Omental fat pad (tissue), 4 donors: ENCODE measurements at places on chromosomes 11 and 22.

DNA sequence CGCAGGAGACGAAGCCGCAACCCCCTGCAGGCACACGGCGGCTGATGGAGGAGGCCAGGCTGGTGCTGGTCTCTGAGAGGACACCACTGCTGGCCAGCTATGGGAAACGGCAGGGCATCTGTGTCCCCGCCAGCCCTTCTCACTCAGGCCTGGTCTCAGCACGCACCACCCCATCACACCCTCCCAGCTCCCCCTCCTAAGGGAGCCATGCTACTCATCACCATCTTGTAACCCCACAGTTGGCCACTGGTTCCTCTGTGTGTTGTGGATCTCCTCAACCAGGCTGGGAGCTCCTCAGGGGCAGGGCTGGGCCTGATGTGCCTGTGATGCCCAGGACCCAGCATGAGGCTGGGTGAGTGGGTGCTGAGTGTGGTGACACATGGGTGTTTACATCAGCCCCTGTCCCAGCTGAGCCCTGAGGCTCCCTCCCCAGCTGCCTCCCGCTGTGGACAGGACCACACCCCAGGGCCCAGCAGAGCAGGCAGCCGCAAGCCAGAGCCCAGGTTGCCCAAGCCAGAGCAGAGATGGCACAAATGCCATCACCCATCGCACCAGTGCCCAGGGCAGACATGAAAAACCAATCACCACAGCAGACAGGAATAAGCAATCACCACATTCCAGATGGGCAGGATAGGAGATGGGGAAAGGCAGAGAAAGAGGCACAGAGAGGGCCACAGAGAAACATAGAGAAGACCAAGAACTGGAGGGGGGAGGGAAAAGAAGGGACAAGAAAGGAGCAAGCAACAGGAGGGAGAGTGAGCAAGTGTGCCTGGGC is 8.2 kb downstream of the ARVCF start:
- DNase-seq: no peak

DNA sequence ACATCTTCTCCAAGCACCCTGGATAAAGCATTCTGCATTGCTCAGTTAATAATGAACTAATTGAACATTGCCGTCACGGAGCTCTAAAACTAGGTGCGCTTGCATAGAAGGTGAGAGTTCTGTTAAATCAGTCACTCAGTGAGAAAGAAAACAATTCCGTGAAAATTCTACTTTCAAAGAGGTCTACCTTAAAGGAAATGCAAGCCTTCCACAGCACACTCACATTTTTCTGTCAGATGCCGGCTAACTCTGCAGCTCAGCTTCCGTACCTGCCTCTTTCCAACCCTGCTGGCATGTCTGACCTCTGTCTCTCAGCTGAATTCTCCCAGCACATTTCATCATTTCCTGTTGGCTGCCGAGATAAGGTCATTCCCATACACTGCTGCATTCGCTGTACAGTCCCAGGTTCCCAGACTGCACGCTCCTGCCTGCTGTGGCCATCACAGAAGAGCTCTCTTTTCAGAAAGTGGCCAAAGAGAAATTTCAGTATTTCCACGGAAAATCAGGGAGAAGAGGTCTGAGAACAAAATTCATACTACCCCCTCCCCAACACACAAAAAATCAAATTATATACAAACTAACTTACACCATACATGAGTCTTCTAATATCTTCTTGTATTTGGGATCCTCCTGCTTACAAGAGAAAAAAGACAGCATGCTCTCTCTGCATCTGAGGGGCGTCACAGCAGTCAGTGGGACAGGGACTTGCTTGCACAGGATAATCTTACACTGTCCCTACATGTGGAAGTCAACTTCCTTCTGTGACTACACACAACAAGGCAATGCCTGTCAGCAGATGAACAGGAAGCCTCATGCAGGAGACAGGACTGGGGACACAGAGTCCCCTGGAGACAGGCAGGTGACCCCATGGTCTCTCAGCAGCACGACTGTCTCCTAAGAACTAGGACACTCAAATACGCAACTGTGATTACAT is 55.1 kb downstream of the PACSIN2 start:
- no peak for DNase-seq

DNA sequence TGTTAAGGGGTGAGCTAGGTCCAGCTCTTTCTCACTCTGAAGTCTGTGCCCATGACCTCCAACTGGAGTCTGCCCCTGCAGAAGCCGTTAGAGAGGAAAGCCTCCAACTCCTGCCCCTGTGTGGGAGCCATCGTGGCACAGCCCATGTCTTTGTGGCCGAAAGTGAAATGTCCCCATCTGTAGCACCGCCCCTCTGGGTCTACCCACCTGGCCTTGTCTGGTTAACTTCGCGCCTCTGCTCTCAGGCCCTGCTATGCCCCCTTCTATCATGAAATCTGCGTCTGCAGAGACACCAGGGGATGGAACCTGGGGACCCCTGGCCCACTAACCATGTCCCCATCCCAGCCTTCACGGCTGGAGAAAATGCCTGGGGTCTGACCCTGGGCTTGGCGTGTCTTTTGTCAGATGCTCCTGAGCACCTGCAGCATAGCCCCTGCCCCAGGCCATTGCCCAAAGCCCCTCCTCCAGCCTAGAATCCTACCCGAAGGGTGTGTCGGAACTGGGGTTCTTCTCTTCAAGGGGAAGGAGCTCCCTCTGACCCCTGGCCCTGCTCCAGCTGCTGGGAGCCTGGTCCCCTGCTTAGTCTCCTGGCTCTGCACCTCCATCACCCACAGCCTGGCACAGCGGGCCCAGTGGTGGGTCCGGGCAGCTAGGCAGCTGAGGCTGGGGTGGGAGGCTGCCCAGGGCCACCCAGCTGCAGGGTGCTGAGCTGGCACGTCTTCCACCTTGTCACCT is 35.8 kb upstream of the HMOX1 start:
- no peak for DNase-seq

DNA sequence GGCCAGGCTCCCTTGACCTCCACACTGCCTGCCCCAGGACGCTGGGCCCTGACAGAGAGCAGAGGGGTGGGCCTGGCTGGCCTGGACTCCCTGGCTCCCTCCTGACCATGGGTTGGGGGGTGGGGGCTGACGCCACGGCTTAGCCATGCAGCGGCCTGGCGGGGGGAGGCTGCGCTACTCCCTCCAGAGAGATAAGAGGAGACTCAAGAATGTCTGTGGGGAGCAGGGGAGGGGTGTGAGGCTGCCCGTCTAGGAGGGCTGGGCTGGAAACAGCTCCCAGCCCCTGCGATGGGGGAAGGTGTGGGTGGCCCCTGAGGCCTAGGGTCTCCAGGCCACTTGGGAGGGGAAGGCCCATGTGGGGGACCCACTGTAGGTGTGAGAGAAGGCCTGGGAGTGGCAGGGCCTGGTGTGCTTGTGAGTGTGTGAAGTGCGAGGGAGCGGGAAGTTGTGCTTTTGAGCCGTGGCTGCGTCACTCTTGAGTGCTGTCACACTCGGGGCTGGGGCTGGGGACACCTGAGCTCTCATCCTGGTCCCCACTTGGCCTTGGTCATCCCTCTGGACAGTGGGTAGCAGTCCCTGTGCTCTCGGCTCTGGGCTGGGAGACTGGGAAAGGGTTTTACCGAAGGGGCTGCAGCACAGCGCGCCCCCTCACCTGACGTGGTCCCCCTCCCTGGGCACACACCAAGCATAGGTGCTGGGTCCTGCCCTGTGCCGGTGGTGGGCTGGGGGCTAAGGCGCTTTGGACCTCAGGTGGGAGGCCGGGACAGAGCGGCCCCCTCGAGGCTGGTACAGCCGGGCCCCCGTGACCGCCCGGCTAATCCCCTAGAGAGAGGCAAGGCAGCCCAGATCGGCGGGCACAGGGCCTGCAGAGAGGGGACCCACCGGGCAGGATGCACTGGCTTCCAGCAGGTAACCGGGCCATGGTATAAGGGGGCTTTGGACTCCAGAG is 2.4 kb downstream of the MYRF start:
- no peak for DNase-seq

DNA sequence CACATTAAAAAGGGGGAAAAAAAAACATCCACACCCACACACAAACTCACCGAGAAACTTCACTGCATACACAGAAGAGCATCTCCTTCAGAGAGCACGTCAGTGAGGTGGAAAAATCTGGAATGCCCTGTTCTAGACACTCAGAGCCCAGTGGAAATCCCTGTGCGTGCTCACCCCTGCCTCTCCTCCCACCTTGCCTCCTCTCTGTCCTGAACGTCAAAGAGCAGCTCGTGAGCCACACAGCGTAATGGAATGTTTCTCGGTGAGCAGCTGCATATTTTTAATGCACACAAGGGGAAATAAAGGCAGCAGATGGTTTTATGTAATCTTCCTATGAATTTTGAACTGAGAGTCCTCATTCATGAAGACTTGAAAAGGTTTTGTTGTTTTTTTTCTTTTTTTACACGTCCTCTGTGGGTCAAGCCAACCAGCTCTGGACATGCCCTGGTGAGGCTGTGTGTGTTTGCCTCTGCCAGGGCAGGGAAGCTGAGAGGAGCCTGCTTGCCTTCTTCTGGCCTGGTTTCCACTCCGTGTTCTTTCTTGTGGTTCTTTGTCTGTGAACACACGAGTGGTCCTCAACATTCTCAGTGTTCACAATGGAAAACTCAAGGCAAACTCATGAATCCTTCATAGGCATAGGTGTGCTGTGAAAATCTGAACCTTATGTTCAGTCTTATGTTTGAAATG is 219.2 kb downstream of the TENM4 start:
- DNase-seq: no peak

- no peak for DNase-seq
These were observed 59.8 kb downstream of the TENM4 start for GRCh38 chr11:79381036-79381435.

DNA sequence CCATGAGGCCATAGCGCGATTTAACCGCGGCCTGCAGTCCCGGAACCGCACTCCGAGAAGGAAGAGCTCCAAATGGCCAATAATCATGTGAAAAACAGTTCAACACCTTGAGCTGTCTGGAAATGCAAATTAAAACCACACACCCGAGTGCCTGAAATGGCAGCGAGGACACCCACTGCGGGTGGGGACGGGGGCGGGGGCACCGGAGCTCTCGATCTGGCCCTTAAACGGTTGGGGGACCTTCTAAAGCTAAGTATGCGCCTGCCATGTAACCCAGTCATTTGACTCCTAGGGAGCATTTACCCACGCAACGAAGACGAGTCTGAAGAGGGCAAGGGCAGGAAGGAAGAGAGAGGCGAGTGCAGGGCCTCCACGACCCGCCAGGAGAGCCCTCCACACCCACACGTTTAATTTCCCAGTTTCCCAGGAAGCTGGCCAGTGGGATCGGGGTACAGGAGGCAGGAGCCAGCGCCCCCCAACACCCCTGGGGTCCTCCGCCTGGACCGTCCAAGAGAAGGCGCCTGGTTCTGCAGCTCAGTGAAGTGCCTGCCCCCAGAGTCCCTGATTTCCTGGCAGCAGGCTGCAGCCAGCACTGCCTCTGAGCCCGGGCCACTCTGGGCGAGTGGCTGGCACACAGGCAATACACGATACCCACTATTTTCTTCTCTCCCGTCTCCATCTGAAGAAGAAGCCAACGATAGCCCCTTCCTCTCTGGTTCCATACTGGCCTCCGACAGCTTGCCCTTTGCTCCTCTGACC is 1.7 kb downstream of the TTLL8 start:
- no peak for DNase-seq

GRCh38 chr11:9732453-9732852 is 68.6 kb downstream of the SWAP70 start:
- DNase-seq: no peak
